ENCODE measurements at places on chromosomes 1 and 21.

DNA sequence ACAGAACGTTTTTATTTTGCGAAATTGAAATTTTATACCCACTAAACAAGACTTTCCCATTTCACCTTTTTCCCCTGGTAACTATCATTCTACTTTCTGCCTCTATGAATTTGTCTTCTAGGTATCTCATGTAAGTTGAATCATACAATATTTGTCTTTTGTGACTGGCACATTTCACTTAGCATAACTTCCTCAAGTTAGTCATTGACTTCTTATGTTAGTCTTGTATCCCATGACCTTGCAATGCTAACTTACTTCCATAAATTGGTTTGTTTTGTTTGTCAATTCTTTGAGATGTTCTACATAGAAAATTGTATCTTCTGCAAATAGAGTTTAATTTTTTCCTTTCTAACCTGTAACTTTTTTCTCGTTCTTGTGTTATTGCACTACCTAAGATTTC lies 26.9 kb downstream of the SH3BP5L start:
- DNase-seq = no peak

DNA sequence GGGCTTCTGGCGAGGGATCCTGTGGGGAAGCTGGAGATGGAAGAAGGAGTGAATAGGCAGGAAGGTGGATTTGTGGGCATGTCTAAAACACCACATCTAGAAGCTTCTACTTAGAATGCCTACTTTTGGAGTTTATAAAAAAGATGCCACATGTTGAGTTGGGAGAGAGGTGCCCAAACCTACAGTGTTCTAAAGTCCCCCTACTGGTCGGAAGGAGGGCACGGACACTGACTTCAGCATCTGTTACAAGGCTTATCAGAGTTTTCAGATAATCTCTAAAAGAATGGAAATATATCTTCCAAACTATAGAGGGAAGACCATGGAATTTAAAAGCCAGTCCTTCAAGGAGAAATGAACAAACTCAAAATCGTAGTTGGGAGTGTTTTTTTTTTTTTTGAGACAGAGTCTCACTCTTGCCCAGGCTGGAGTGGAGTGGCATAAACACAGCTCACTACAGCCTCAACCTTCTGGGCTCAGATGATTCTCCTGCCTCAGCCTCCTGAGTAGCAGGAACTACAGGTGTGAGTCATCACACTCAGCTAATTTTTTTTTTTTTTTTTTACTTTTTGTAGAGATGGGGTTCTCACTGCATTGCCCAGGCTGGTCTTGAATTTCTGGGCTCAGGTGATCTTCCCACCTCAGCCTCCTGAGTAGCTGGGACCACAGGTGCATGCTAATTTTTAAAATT lies 14.8 kb downstream of the IBA57 start:
- no peak for DNase-seq

DNA sequence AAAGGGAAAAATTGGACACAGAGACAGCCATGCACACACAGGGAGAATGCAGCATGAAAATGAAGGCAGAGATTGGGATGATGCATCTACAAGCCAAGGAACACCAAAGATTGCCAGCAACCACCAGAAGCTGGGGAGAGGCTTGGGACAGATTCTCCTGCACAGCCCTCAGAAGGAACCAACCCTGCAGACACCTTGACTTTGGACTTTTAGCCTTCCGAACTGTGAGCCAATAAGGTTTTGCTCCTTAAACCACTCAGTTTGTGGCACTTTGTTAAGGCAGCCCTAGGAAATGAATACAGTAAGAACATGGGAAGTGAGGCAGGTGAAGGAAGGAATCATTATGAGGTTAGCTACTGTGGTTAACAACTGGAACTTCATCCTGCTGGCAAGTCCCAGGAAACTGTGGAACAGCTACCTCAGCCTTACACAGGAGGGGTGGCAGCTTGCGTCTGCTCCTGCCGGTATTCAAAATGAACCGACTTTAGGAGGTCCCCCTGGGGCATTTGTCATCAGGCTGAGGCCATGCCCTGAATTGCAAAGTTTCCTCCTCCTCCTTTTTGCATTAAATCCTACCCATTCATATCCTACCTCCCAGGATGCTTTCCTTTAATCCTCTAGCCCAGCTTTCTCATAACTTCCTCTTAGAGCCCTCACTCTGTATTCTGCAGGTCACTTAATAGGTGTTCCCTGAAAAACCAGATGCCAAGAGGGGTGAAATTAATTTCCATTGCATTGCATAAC lies 15.4 kb downstream of the CD247 start:
- no peak for DNase-seq

DNA sequence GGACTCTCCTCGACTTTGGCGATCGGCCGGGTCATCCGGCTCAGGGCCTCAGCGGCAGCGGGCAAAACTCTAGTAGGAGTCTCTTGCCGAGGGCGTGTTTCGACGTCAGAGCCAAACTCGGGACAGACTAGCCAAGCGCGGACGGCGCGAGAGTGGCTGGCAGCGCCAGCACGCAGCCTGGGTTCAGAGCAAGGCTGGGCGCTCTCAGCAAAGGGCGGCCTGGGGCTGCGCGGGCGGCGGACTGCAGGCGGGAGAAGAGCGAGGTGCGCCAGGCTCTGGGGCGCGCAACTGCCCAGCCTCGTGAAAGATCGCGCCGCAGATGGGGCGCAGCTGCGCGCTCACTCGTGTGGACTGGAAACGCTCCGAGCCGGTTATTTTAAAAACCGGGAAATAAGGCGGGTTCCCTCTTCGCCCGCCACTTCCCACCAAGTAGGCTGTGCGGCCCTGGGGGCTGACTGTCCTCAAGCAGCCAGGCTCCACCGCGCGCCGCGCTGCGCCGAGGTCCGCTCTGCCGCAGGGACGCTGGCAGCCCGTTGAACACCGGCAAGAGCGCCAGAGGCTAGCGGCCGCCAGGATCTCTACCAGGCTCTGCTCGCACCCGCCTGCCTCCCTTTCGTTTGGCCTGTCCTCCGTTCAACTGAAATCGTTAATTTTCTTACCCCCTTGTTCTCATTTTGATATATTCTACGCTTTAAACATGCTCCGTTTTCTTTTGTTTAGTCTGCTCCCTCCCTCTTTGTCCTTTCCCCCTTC lies 2.4 kb downstream of the ALX3 start:
- DNase-seq = no peak

DNA sequence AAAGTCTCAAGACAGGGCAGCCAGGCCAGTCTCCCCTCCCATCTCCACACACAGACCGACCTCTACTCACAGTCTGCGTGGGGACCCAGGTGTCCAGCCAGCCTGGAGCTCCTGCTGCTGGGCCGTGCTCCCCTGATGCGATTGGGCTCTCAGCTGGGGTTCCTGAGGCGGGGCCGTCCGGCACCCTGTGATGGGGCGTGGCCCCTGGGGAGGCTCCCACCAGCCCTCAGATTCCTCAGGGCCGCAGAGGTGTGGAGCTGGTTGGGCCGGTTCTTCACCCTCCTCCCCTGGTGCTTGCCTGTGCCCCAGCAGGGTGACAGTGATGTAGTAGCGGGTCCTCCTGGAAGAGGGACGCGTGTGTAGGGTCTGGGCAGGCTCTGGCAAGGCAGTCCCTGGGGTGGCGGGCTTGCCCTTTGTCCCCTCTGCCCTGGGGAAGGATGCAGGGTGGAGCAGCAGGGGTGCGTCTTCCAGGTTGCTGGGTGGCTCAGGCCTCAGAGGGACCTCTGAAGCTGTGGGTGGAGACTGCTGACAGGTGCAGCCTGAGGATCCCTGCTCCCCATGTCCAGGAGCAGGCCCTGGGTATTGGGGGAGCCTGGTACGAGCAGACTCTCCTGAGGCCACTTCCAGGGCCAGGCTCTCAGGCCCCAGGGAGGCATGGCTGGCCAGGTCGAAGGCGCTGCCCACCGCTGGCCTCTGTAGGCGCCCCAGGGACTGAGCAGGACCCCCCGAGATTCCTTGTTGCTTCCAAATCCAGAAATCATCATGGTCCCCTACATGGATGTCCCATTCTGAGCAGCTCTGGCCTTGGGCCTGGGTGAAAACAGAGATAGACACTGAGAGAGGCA lies at the start of gene CRYBG2:
TSS of gene CRYBG2 (minus strand) at position 155 of the 845 bp plus-strand sequence. CDS start 7,473 bp downstream, outside the sequence.
- DNase-seq = no peak

DNA sequence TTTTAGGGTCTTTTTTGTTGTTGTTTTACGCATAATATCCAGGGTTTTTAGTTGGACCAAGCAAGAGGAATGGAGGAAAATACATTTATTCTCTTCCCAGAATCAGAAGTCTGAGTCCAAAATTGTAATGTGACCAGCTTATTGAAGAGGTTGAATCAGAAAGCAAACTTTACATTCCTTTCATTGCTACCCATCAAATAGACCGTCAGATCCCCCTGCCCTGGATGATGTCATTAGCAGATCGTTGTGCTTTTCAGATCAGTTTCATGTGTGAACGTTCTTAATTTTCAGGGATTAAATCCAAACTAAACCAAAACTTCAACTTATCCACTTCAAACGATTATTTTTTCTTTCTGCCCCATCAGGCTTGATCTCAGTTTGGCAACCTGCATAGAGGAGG lies 85.7 kb upstream of the NGF start:
- no peak for DNase-seq

- no peak for DNase-seq
Observed at GRCh38 chr1:17080880-17081279, 27.0 kb upstream of the SDHB start.

DNA sequence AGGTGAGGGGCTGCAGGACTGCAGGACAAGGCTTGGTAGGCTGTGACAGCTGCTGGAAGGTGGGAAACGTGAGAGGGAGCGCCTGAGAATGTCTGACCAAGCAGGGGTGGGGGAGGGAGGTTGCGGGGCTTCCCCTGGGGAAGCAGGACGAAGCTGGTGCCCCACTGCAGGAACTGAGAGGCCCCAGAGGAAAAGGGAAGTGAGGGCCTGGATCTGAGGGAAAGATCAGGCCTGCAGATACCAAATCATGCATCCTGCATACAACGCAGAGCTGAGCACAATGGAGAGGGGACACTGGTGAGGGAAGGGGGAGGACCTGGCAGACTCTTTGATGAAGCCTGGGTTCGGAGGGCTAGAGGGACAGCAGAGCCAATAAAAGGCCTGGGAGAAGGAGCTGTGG lies 65.7 kb upstream of the BACE2 start:
- DNase-seq = no peak

- DNase-seq = no peak
Observed at GRCh38 chr1:52672946-52673345, 25.2 kb downstream of the COA7 start.

DNA sequence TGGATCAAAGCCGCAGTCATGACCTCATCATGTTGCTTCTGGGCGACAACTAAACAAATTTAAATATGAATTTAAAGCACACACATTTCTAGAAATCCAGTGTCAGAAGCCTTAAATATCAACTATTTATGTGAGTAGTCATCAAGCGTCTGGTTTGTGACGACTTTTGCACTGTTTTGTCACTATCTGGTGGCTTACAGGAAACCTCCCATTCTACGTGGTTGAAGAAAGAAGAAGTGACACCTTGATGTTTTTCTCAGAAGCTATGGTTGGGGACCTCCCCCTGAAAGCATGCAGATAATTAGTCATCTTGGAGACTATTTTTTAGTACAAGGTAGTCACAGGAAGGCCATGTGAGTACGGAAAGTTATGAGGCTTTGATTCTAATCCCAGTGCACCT lies 58.5 kb downstream of the TENT5C start:
- DNase-seq = no peak

DNA sequence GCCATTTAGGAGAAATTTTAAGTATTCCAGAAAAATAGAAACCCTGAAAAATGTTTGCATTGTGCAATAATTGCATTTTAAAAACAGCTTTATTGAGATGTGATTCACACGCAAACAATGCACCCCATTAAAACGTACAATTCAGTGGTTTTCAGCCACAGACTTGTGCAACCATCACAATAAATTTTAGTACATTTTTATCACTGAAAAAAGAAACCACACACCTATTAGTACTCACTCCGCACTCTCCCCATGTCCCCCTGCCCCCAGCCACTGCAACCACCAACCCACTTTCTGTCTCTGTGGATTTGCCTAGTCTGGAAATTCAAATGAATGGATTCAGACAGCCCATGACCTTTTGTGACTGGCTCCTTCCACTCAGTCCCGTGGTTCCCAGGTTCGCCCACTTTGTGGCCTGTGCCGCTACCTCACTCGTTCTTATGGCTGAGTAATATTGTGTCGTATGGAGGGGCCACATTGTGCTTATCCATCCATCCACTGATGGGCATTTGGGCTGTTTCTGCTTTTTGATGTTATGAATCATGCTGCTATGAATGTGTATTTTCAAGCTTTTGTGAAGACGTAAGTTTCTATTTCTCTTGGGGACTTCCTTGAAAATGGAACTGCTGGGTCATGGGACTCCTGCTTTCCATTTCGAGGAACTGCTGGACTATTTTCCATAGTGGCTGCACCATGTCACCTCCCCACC lies 147.7 kb upstream of the ARHGEF16 start:
- DNase-seq = no peak

- DNase-seq = no peak
Observed at GRCh38 chr21:38297871-38298270, 41.1 kb downstream of the KCNJ15 start.

GRCh38 chr1:10490286-10490970 lies 15.7 kb downstream of the PEX14 start:
- DNase-seq = no peak

DNA sequence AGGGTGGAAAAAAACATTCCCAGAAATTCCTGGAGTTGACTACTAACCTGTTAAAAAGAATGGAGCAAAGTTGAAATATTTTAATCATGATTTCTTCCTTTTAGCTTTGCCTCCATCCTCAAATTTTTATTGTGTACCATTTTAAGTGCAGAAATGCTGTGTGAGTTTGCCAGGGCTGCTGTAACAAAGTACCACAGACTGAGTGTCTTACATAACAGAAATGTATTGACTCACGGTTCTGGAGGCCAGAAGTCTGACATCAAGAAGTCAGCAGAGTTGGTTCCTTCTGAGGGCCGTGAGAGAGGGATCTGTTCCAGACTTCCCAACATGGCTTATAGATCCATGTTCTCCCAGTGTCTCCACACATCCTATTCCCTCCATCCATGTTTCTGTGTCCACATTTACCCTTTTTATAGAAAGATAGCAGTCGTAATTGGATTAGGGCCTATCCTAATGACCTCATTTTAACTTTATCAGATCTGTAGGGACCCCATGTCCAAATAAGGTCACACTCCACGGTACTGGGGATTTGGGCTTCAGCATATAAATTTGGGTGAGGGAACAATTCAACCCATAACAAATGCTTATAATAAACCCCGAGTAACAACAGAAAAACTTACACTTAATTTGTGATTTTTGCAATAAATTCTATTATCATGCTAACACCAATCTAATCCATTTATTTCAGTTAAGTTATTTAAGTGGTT lies 12.7 kb downstream of the SNX7 start:
- DNase-seq = no peak

DNA sequence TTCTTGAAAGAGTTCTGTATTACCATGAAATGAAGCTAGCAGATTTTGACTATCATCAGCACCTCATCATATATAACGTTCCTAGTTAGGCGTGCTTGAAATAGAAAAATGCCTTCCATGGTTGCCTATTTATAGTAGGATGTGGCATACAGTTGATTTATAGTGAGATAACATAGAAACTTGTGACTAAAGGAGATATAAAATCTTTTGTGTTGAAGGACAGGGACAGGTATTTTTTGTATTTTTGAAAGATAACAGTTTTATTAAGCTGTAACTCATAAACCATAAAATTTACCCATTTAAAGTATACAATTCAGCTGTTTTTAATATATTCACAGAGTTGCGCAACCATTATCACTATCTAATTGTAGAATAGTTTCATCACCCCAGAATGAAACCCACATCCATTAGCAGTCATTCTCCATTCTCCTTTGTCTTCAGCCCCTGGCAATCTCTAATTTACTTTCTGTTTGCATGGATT lies 19.3 kb downstream of the SPEN start:
- DNase-seq = no peak
